ENCODE measurements at places on chromosomes 6 and 20. TPM values are rescaled to one million over a fixed set of nuclear protein-coding genes. Genes with fewer than 3 reads are reported as not detected.

DNA sequence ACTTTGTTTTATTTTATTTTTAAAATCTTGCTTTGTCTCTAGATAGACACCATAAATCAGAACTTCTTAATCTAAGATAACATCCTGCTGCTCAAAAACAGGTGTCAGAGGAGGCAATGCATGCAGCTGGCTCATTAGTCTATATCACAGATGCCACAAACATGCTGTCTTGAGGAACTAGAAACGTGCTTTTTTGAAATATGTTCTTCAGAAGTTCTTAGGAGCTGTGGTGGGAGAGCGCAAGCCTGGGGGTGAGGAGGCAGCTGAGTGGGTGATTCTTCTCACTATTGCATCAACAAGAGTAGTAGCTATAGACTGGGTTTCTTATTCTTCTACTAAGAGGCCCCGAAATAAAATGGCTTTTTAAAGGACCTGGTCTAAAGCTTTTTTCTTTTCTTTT lies 23.4 kb downstream of the IL22RA2 start:
- DNase-seq = no peak

- DNase-seq = no peak
Observed at GRCh38 chr6:150028799-150029198, 3.5 kb upstream of the RAET1L start.

- DNase-seq = no peak
Observed at GRCh38 chr20:52497731-52498130, 306.2 kb upstream of the ZFP64 start.

BHLHE23 gene
- not detected for polyA plus RNA-seq

CRIP3 gene
- 2.5 TPM for polyA plus RNA-seq

GRCh38 chr6:108468346-108468745 lies 92.4 kb upstream of the FOXO3 start:
- no peak for DNase-seq

DNA sequence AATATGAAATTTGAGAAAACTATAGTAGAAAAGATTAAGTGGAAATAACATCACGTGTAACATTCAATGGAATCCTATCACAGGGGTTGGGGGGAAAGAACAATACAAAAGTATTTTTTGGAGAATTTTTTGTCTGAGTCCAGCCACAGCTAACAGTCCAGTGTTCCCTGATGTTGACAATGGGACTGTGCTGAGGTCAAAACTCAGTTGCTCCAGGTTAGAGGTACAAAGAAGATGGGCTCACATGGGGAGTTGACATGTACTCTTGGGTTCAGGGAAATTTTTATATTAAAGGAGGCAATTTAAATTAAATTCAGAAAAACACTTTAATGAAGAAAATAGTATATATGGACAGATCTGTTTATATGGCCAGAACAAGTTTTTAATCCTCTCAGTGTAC lies 995 bp downstream of the MYCT1 start:
- DNase-seq = no peak

PRR18 gene
- 0.07 TPM for polyA plus RNA-seq

DNA sequence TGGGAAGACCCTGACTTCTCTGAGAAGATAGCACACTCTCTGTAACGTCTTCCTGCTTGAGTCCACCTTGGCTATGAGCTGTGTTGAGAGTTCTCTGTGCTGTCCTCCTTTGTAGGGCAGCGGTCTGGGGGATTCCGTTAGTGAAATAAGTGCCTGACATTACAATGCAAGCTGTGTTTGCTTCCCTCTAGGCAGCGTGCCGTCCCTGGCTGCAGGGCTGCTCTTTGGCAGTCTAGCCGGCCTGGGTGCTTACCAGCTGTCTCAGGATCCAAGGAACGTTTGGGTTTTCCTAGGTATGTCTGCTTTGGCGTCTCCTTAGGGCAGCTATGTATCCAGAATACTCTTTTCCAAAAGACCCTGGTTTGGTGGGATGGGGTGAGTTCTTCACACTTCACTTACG lies 2.8 kb downstream of the TMEM14C start:
- no peak for DNase-seq

GRCh38 chr20:41258474-41258873 lies 59.1 kb downstream of the ZHX3 start:
- DNase-seq = no peak

SYNGAP1 gene
- polyA plus RNA-seq = 5.0 TPM
